ENCODE measurements at places on chromosomes 6 and 20. TPM values are rescaled to one million over a fixed set of nuclear protein-coding genes. Genes with fewer than 3 reads are reported as not detected.

- DNase-seq = no peak
These were observed 17.9 kb downstream of the MDFI start for GRCh38 chr6:41656002-41656691.

- no peak for DNase-seq
These were observed 21.5 kb upstream of the PREX1 start for GRCh38 chr20:48849299-48849698.

GRCh38 chr6:134363323-134364039, 45.6 kb upstream of the SGK1 start:
- DNase-seq = no peak

GRCh38 chr20:10921491-10922010, 247.8 kb upstream of the JAG1 start:
- DNase-seq = no peak

DNA sequence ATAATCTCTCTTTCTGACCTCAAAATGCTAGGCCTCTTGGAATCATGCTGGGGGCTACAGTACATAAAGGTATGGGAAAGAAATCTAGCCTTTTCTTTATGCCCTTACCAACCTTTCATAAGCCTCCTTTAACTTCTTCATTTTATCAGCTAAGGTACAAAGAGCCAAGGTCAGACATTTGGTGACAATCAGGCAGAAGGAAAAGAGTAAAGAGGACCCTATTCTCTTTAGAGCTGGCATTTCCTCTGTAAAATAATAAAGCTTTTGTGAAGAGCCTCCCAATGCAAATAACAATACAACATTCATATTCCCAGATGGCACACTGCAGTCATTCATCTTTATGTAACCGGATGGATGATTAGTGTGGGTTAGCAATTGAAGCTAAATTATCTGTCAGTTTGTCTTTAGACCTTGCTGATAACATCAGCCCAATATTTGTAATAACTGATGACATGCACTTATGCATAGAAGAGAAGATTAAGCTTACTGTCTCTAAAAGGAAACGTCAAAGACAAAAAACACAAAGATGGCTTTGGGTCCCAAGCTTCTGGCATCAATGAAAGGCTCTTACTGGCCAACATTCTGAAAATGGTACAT, 163.1 kb downstream of the IBTK start:
- DNase-seq = no peak

- no peak for DNase-seq
These were observed 698.2 kb downstream of the COL12A1 start for GRCh38 chr6:74507649-74508048.

DNA sequence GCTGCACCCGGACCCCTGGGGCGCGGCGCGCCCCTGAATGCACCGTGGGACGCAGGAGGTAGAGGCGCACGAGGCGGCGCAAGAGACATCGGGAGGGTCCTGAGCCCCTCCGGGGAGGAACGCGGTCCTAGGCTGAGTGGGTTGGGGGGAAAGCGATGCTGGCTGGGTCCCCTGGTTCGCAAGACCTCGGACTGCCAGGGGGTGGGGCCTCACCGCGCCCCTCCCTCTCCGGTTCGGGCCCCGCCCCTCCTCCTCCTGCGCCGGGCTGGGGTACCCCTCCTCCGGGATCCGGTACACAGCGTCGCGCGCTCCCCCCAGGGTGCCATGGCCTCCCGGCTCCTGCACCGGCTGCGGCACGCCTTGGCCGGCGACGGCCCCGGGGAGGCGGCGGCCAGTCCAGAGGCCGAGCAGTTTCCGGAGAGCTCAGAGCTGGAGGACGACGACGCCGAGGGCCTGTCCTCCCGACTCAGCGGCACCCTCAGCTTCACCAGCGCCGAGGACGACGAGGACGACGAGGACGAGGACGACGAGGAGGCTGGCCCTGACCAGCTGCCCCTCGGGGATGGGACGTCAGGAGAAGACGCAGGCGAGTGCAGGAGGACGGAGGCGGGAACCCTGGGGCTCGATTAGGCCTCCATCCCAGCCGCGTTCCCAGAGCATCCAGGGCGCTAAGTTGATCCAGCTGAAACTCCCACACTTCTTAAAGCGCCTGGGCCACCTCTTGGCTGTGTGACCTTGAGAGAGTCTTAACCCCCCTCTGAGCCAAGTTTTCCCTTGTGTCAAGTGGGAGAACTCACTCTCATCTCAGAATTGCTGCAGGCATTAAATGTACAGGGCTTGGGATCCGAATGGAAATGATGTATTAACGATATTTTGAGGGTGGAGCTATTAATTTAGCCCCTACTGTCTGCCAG, 541 bp downstream of the SNX21 start:
- peak; percentile 25 for DNase-seq

- no peak for DNase-seq
These were observed 470.8 kb upstream of the ZNF337 start for GRCh38 chr20:26167499-26167898.

DNA sequence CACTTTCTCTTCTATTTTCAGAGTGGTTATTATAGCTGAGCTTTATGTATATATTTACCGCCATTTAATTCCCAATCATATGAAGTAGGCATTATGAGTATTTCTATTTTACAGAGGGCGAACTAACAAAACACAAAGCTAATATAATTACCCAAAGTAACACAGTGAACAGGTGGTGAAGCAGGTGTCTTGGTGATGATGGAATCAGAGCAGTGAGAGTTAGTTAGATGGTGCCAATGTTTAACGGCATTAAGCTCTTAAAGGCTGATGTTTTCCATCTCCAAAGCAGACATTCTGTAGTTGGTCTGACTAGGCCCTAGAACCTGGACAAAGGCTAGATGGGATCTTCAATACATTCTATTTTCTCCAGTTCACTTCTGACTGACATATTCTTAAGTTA, 551.1 kb upstream of the SYNCRIP start:
- DNase-seq = no peak

GRCh38 chr6:88474720-88475119, 308.6 kb upstream of the CNR1 start:
- DNase-seq = no peak

GRCh38 chr6:136750696-136751521, 41.4 kb downstream of the MAP3K5 start:
- DNase-seq = no peak

DNA sequence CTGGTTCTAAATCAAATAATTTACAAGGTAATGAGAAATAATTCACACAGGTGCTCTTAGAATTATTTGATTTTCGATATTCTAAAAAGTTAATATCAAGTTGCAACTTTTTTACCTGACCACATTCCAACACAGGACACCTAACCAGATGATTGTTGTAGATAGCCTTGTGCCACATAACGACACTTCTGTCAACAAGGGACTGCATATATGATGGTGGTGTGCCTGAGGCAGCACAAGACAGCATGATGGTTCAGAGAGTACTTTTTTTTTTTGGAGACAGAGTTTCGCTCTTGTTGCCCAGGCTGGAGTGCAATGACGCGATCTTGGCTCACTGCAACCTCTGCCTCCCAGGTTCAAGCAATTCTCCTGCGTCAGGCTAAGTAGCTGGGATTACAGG, 66.2 kb upstream of the TMEM30A start:
- no peak for DNase-seq

- no peak for DNase-seq
These were observed 670.6 kb downstream of the CD109 start for GRCh38 chr6:74366634-74367033.

- no peak for DNase-seq
These were observed 238.7 kb upstream of the THEMIS start for GRCh38 chr6:128139519-128139918.

- peak; percentile 63 for DNase-seq
These were observed 43.4 kb downstream of the RALY start for GRCh38 chr20:34037121-34037520.

Gene DACT2
- total RNA-seq = not detected

Gene HSPA12B
- not detected for total RNA-seq

Gene BACH2
- total RNA-seq = 32.1 TPM

Gene NHLRC1
- 0.58 TPM for total RNA-seq

Gene DCDC2
- total RNA-seq = not detected

Data from natural killer cell (primary cell).